ENCODE measurements at places on chromosomes 5 and 9. TPM values are rescaled to one million over a fixed set of nuclear protein-coding genes. Genes with fewer than 3 reads are reported as not detected.

The TRIM14 gene
- 47.4 TPM for total RNA-seq

The PCDHB14 gene
- total RNA-seq: not detected

The IFNB1 gene
- 0.62 TPM for total RNA-seq

The SLC23A1 gene
- total RNA-seq: not detected

GRCh38 chr9:108836319-108836718, 19.5 kb downstream of the ACTL7B start:
- H3K4me3 ChIP-seq: no peak overlapping the region
- H3K4me1 ChIP-seq: peaks cover 5% of the 10 kb centered on the region
- no peak overlapping the region for H3K27ac ChIP-seq
- H3K27me3 ChIP-seq: no peaks in the 10 kb centered on the region
- H3K36me3 ChIP-seq: no peaks in the 10 kb centered on the region

DNA sequence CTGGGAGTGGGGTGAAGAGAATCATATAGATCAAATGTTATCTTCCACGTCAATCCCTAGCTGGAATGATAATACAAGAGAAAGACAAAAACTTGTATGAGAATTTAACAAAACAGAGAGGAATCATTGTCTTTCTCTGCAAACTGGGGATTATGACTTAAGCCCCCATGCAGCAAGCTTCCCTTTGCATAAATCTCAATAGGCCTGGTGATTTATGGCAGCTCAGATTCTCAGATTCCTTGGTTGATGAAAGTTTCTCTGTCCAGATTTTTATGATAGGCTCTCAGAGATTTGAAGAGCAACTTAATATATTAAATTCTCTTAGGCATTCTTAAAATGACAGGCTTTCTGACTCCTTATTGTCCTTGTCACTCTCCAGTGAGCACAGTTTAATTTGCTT, 56.0 kb downstream of the RASGRF2 start:
- no peak for DNase-seq
- H3K36me3 ChIP-seq: peaks cover 18% of the 10 kb centered on the region
- no peak overlapping the region for H3K4me3 ChIP-seq
- H3K27me3 ChIP-seq: no peaks in the 10 kb centered on the region
- H3K4me1 ChIP-seq: peaks cover 70% of the 10 kb centered on the region

- no peaks in the 10 kb centered on the region for H3K36me3 ChIP-seq
- H3K27ac ChIP-seq: peak overlapping the region; percentile 20
- H3K4me1 ChIP-seq: peaks cover 25% of the 10 kb centered on the region
- H3K4me3 ChIP-seq: no peak overlapping the region
Measured at GRCh38 chr9:2012347-2012746, 2.8 kb upstream of the SMARCA2 start.

GRCh38 chr9:133261753-133262120, 13.3 kb downstream of the ABO start:
- no peak for DNase-seq
- H3K4me3 ChIP-seq: no peak overlapping the region
- no peaks in the 10 kb centered on the region for H3K36me3 ChIP-seq
- no peak overlapping the region for H3K27ac ChIP-seq

DNA sequence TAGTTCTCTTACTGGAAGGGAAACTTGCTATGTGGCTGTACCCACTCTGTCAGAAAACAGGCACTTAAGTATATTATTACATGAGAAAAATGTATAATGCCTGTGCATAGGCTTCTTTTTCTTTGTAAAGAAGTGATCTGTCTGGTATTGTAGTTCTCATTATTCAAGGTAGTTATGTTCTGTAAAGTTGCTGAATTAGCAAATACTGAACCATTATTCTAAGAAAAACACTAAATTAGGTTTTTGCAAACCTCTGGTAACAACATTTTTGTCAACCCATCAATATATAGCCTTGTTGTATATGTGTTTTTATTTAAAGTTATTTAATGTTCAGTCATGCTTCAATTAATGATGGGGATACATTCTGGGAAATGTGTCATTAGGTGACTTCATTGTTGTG, 8.8 kb downstream of the RAD17 start:
- peaks cover 3% of the 10 kb centered on the region for H3K36me3 ChIP-seq
- H3K4me3 ChIP-seq: no peak overlapping the region
- no peaks in the 10 kb centered on the region for H3K27me3 ChIP-seq
- no peak for DNase-seq
- H3K27ac ChIP-seq: no peak overlapping the region
- no peaks in the 10 kb centered on the region for H3K4me1 ChIP-seq

DNA sequence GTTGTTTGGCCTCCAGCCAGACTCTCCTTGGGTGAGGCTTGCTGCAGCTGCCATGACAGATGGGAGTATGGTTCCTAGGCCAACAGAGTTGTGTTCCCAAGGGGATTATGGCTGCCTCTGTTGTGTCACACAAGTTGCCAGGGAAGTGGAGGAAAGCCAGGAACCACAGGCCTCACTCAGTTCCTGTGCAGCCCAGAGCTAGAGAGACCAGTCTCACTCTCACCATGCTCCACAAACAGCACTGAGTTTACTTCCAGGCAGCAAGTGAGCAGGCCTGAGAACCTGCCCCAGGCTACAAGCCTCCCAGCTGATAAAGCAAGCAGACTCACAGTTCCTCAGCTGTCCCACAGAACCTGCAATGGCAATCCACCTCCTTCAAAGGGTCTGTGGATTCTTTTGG, 273.6 kb upstream of the TAS2R1 start:
- no peak overlapping the region for H3K4me3 ChIP-seq
- DNase-seq: no peak
- no peaks in the 10 kb centered on the region for H3K36me3 ChIP-seq
- H3K27ac ChIP-seq: no peak overlapping the region

DNA sequence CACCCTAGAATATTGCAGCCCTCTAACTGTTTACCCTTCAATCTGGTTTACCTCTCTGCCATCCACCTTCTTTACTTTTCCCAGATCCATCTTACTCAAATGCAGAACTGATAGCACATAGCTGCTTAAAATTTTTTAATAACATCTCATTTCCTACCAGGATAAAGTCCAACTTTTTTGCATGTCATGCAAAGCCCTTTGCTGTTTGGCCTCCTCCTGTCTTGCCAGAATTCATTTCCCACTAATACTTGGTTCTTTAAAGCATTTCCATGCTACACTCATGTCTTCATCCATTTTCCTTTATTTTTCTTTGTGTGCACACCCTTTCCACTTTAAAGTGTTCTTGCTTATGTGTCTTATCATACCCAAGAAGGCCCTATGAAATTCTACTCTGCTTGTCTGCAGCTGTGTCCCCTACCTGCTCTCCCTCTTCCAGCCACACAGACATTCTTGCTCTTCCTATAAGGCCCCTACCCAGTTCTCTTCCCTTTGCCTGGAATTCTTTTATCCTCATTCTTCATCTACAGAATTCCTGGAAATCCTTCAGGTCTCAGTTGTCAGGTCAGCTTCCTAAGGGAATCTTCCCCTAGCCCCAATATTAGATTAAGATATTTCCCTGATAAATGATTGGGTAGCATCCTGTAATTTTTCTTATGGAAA, 50.3 kb downstream of the TLE4 start:
- DNase-seq: no peak
- H3K36me3 ChIP-seq: peaks cover 25% of the 10 kb centered on the region
- H3K27me3 ChIP-seq: no peaks in the 10 kb centered on the region
- H3K4me1 ChIP-seq: peaks cover 42% of the 10 kb centered on the region
- no peak overlapping the region for H3K27ac ChIP-seq

DNA sequence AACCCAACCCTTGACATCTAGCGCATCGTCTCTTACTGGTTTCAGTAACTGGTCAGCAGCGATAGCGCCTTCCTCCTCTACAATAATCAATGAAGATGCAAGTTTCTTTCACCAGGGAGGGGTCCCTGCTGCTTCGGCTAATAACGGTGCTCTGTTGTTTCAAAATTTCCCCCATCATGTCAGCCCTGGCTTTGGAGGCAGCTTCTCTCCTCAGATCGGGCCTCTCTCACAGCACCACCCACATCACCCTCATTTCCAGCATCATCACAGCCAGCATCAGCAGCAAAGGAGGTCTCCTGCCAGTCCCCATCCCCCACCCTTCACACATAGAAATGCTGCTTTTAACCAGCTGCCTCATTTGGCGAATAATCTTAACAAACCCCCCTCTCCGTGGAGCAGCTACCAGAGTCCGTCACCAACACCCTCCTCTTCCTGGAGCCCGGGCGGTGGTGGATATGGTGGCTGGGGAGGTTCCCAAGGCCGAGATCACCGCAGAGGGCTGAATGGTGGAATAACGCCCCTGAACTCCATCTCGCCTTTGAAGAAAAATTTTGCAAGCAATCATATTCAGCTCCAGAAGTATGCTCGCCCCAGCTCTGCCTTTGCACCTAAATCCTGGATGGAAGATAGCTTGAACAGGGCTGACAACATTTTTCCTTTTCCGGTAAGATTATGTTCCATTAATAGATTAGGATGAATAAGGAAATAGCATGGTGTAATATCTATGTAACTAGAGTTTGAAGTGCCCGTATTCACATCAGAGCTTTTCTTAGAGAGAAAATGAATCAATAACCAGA, 2.2 kb downstream of the CPEB4 start:
- no peak overlapping the region for H3K27ac ChIP-seq
- no peak for DNase-seq
- H3K4me3 ChIP-seq: peak overlapping the region; percentile 41
- peaks cover 47% of the 10 kb centered on the region for H3K4me1 ChIP-seq
- H3K36me3 ChIP-seq: peaks cover 6% of the 10 kb centered on the region

- no peaks in the 10 kb centered on the region for H3K36me3 ChIP-seq
- no peaks in the 10 kb centered on the region for H3K4me1 ChIP-seq
- no peak overlapping the region for H3K27ac ChIP-seq
- H3K4me3 ChIP-seq: no peak overlapping the region
- peak; percentile 31 for DNase-seq
Measured at GRCh38 chr5:10856683-10857337, 95.8 kb upstream of the DAP start.

DNA sequence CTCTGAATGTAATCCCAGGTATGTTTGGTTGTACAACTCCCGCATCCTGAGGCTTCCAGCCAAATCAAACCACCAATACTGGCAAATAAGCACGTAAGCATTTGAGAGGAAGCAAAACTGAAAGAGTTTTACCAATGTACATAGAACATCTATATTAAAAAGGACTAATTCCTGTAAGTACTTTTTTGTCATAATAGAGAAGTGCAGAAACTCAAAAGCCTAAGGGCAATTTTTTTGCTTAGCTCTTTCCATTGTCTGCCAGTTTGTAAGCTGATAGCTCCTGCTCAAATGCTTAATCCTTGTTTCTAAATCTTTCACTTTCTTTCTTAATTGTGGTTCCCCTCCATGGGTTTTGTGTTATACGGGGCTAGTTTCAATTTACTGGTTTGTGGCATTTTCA, 1151.8 kb downstream of the CDH12 start:
- no peaks in the 10 kb centered on the region for H3K36me3 ChIP-seq
- H3K27ac ChIP-seq: no peak overlapping the region
- no peak overlapping the region for H3K4me3 ChIP-seq
- H3K4me1 ChIP-seq: no peaks in the 10 kb centered on the region

DNA sequence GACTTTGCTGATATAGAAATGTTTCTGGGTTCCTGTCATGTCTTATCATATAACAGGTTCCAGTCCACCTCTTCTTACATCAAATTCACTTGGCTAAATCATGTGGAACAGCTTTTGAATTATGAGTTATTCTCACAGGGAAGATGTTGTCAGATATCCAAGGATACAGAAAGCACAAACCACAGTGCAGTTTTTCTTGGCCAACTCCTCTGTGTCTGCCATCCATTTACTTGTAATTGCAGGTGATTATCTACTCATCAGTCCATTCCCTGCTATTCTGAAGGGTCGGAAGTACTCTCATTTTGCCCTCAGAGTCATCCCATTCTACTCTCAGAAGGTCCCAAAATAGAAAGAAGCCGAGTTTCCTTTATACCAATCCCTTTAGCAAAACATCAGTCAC, 10.0 kb downstream of the MARCHF11 start:
- no peak overlapping the region for H3K27ac ChIP-seq
- H3K4me1 ChIP-seq: no peaks in the 10 kb centered on the region
- H3K36me3 ChIP-seq: no peaks in the 10 kb centered on the region
- peaks cover 10% of the 10 kb centered on the region for H3K27me3 ChIP-seq
- H3K4me3 ChIP-seq: no peak overlapping the region
- no peak for DNase-seq

GRCh38 chr5:27318701-27319100, 280.3 kb upstream of the CDH9 start:
- no peaks in the 10 kb centered on the region for H3K36me3 ChIP-seq
- no peaks in the 10 kb centered on the region for H3K4me1 ChIP-seq
- no peaks in the 10 kb centered on the region for H3K27me3 ChIP-seq
- no peak overlapping the region for H3K27ac ChIP-seq
- no peak for DNase-seq

DNA sequence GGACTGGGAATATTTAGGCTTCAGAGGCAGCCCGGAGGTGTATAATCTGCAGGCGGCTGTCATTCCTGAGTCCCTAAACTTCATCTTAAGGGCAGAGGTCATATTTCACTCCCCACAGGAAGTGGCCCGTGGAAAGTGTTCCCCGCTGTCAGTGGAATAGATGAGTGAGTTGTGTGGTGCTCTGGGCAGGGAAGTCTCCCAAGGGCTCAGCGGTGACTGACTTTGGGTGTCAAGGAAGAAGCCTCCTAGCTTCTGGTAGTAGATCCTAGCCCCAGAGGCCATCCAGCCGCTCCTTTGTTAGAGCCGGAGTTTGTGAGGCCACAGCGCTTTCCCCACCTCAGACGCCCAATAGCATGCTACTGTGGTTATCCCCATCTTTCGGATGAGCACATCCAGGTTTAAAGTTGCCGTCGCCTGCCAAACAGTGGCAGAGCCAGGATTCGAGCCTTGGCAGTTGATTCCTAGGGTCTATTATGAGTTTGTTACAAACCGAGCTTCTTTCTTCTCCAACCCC, 38.9 kb upstream of the TIFAB start:
- H3K4me3 ChIP-seq: no peak overlapping the region
- H3K27ac ChIP-seq: no peak overlapping the region
- no peak for DNase-seq
- H3K36me3 ChIP-seq: no peaks in the 10 kb centered on the region

- no peaks in the 10 kb centered on the region for H3K27me3 ChIP-seq
- no peak for DNase-seq
- peaks cover 4% of the 10 kb centered on the region for H3K4me1 ChIP-seq
- H3K27ac ChIP-seq: no peak overlapping the region
- no peaks in the 10 kb centered on the region for H3K36me3 ChIP-seq
Measured at GRCh38 chr9:132230605-132231004, 68.7 kb downstream of the NTNG2 start.

GRCh38 chr9:131394464-131395156, 724 bp downstream of the PRRC2B start:
- DNase-seq: peak; percentile 75
- H3K4me1 ChIP-seq: peaks cover 45% of the 10 kb centered on the region
- peak overlapping the region; percentile 95 for H3K27ac ChIP-seq
- peaks cover 24% of the 10 kb centered on the region for H3K36me3 ChIP-seq
- no peaks in the 10 kb centered on the region for H3K27me3 ChIP-seq

- H3K4me3 ChIP-seq: no peak overlapping the region
- no peak for DNase-seq
- H3K36me3 ChIP-seq: no peaks in the 10 kb centered on the region
- no peak overlapping the region for H3K27ac ChIP-seq
Measured at GRCh38 chr5:173480896-173481295, 135.6 kb downstream of the BOD1 start.

Data from activated naive CD8-positive, alpha-beta T cell treated with anti-CD3 and anti-CD28 coated beads for 36 hours (primary cell).